ENCODE measurements at places on chromosomes 2 and 18.

- DNase-seq = no peak
These were observed 1274.5 kb upstream of the CRIM1 start for GRCh38 chr2:35081001-35081621.

- DNase-seq = no peak
These were observed 6.1 kb upstream of the ATG16L1 start for GRCh38 chr2:233245406-233245805.

- DNase-seq = no peak
These were observed 299.0 kb downstream of the NDUFA10 start for GRCh38 chr2:239726091-239726591.

GRCh38 chr2:176813621-176814049, 399.0 kb upstream of the HNRNPA3 start:
- DNase-seq = no peak

- no peak for DNase-seq
These were observed 100.3 kb downstream of the MBP start for GRCh38 chr18:77032181-77032701.

GRCh38 chr2:238174701-238175100, 15.9 kb downstream of the ERFE start:
- DNase-seq = peak; percentile 69

Data from NCI-H1417 (cell line).